ENCODE measurements at places on chromosomes 6 and 20.

- DNase-seq = no peak
Measured at GRCh38 chr6:80340280-80340679, 233.8 kb downstream of the BCKDHB start.

- DNase-seq = no peak
Measured at GRCh38 chr20:51335329-51335841, 207.1 kb downstream of the NFATC2 start.

GRCh38 chr20:9507544-9508239 is 6.7 kb upstream of the LAMP5 start:
- DNase-seq = no peak

DNA sequence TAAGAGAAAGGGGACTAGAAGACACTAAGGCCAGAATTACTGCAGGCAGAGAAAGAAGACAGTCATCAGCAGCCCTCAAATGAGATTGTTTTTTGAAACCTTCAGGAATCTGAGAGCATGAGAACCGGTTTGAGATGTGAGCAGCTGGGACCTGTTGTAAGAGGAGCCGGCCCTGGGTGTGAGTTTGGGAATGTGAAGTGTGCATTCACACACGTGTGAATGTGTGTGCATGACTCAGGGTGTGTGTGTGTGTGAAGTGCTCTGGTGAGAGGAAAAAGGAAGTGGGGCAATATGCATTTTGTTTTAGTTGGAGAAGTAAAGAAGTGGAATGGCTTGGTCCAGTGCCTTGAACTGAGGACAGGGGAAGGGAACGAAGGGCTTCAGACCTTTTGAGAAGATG is 4.3 kb downstream of the SCUBE3 start:
- no peak for DNase-seq

DNA sequence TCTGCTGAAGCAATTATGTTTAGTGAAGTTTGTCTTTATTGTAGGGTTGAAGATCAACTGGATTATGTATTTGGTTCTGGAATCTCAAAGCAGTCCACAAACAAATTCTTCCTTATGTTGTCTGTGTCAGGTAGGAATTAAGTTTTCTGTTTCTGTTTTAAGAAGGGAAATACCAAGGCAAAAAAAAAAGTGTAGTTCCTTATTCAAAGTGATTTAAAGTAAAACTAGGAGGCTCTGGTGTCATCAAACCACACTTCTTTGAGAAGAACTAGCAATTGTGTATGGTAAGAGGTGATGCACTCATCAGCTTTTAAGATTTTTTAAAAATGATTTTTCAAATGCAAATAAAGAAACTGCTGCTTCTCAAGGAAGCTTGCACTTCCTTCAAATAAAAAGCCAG is 1.9 kb downstream of the FAM135A start:
- DNase-seq = no peak

DNA sequence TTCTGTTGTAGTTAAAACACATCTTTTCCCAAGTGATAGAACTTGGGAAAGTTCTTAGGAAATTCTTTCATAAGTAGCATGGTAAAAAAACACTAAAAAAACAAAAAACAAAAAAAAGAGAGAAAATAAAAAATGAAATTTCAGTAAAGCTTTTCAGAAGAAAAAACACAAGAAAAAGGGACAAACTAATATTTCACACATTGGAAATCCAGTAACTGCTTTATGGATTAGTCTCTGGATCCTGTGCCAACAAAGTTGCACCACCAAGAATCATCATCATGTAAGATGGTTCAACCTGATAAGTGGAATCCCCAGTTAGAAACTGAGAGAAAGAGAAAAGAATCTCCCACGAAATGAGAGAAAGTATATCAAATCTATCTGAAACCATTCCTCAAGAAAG is 144.2 kb downstream of the GMDS start:
- no peak for DNase-seq

DNA sequence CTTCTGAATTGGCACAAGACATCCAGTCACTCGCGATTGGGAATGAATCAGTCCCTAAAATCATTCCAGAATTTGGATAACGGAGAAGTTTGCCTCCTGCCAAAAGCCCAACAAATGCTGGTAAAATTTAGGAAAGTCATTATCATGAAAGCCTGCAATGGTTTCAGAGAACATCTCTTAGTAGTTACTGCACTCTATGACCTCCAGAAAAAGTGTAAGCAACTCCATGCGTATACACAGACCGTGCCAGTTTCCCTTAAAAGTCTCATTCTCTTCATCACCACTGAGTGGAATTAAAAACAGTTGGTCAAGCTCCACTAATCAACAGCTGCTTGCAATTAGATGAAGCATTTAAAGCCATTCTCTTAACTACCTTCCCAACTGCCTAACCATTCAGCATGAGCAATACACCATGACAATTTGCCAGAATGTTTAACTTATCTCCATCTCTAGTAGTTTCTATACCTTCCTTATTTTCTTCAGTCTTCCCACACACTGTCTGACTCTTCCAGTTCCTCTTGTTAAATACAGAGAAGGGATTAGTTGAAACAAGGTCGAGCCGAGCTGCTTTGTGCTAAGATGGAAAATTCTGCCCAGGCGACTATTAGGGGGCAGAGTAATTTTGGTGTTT is 183.6 kb upstream of the PRDM1 start:
- no peak for DNase-seq

DNA sequence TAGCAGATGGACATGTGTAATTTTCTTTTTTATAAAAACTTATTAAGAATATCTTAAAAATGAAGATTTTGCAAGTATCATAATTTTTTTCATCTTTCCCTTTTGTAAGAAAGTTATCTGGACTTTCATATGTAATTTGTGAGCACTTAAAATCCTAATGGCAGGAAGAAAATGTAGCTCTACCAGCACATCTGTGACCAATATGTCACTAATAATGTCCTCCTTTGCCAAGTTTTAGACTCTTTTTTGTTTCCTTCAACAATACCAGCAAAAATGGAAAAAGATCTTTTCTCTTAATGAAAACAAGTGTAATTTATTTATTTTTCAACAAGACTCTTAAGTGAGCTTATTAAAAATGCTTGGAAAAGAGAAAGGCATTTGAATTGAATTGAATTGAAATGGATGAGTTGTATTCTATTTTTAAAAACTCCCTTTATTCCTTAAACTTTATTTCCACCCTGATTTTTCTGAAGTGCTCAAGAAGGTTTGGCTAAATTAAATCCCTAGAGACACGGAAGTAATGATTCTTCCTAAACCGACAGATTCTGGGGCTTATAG is 110.7 kb downstream of the KIF6 start:
- DNase-seq = no peak

Data from effector CD4-positive, alpha-beta T cell (primary cell).